ENCODE measurements at places on chromosomes 4 and X. TPM values are rescaled to one million over a fixed set of nuclear protein-coding genes. Genes with fewer than 3 reads are reported as not detected.

Gene ATP2B3
- 0.10 TPM for total RNA-seq

Gene FRMD7
- total RNA-seq = not detected

Gene TRIM60
- not detected for total RNA-seq

Gene LRRC66
- 0.18 TPM for total RNA-seq

Gene CXorf49
- not detected for total RNA-seq

Gene LAMTOR3
- 27.4 TPM for total RNA-seq

Gene CT47B1
- not detected for total RNA-seq

Gene TMPRSS11D
- total RNA-seq = not detected

Gene CXCL5
- total RNA-seq = 31.0 TPM

Gene ARR3
- not detected for total RNA-seq

Gene XAGE2
- not detected for total RNA-seq

Gene DUSP21
- not detected for total RNA-seq

Gene SEPTIN6
- 10.8 TPM for total RNA-seq

Gene XK
- 0.45 TPM for total RNA-seq

Gene SMIM10
- total RNA-seq = 0.11 TPM

Gene F8A3
- total RNA-seq = 1.0 TPM

Gene HPGD
- total RNA-seq = 83.9 TPM

Gene LRBA
- 6.8 TPM for total RNA-seq

Gene FAM184B
- 0.01 TPM for total RNA-seq

Gene NPNT
- total RNA-seq = 0.28 TPM

Gene BMX
- total RNA-seq = not detected

All from A549 treated with AZD2906 at 1 μM for 4 hours (cell line).